Activated CD8-positive, alpha-beta memory T cell treated with anti-CD3 and anti-CD28 coated beads, Interleukin-2, amount 50 U/mL, for 4 hours (primary cell): ENCODE measurements at places on chromosomes 7 and 10.

- DNase-seq, result no peak
Observed at GRCh38 chr10:126133082-126133620, 236.8 kb downstream of the FANK1 start.

DNA sequence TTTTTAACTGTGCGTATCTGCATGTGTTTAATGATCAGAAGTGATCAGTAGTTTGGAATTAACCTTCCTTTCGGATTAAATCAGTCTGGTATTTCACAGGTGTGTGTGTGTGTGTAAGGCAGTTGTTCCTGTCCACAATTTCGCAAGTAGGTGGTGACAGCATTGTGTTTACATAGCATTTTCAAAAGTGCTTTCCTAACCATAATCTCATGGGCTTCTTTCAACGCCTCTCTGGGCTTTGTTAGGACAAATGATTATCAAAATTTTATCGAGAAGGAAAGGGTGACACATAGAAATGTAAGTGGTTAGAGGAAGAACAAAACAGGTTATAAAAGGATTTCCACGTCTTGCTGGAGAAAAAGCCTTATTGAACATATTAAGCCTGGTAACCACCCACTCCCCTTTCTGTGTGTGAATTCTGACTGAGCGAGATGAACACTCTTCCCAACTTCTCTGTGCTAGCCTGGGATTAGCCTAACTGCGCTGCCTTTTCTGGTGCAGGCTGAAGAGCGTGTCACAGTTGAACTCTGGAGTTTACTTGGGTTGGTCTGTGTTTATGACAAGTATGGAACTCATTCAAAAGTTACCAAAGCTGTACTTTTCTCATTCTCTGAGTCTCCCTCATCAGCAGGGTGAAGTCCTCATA, 292.3 kb upstream of the PITRM1 start:
- no peak for DNase-seq

DNA sequence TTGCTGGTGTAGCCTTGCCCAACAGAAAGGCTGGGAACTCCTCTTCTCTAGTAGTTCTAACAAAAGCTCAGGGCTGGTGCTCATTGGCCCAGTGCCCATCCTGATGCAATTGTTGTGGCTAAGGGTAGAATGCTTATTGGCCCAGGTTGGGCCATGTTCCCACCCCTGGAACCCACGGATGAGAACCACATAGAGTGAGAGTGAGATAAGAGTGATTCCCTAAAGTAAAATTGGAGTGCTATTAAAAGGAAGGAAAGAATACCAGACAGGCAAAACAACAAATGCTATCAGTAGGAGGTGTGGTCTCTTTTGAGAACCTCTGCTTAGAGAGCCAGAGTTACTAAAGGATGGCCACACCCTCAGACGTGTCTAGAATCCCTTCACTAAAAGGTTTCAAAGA, 49.2 kb downstream of the LGI1 start:
- DNase-seq, result no peak

DNA sequence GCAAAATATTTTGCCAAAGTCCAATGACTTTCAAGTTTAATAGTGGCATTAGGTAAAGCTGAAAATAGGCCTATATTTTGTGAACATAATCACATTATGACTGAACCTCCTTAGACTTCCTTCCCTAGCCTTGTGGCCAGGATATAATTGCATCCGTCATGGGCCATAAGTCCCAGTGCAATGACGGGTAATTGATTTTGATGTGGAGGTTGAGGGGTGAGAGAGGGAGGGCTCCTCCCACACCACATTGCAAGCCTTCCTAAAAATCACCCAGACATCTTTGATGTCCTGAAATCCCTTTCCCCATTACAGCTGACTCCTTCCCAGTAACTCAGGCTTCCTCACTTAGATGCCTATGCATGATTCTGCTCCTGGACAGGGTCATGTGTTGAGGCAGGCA, 25.6 kb downstream of the TAS2R41 start:
- DNase-seq, result no peak

DNA sequence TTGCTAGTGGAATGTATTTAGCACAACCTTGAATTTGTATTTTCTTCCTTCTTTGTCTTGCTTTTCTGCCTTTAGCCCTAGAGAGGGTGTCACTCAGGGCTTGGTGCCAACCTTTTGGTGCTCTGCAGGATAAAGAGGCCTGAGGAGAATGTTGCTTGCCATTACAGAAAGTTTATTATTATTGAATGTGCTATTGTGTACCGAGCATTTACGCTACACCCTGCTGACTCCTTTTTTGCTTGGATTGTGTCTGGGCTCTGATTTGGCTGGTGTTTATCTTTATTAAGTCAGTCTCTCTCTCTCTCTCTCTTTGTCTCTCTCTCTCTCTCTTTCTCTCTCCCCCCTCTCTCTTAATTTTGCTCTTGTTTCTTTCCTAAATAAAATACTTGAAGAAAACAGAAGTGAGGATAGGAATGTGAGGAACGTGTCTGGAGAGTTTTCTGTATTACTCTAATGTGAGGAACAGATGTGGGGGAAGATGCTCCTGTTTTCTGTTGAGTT, 284.4 kb upstream of the PHYHIPL start:
- DNase-seq, result no peak

DNA sequence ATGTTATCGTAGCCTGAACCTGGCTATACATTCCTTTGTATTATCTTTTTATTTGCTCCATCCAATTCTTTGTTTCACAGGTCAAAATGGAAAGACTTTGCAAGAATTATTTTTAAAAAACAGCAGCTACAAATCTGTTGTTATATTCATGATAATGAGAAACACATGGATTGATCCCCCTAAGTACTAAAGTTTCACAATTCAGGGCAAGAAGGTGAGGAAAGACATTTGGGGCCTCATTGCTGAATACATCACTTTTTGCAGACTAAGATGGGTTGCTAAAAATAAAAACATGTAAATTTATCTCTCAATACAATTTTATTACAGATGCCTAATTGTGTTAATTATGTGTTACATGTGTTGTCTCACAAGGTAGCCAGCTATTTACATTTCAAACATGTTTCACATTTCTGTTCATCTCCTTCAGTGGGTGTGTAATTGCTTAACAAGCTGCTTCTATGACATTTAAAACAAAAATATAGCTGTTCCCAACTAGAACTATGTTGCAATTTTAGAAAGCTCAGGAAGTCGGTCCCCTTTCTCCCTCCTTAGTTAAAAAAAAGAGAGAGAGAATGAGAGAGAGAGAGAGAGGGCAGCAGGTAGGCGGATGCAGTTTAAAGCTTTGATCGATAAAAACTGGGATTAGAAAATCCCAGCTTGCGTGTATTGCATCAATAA, 606.3 kb upstream of the FZD8 start:
- DNase-seq, result no peak

DNA sequence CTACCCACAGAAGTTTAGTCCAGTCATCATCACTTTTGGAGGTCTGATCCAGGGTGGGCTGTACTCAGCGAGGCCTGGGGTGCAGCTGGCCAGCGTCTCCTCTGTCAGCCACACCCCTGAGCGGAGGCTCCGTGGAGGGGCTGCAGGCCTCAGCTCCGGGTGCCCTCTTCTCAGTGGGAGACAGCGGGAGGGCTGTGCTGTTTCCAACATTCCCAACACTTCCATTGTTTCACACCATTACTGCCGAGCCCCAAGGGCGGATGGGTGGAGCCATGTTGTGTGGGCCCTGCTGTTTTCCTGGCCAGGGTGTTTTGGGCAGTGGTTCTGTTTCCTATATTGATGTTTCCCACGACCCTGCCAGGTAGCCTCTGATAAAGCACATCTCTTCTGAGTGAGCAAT, 95.0 kb downstream of the MKI67 start:
- DNase-seq, result no peak

GRCh38 chr7:117809958-117810357, 63.3 kb downstream of the CTTNBP2 start:
- no peak for DNase-seq

GRCh38 chr7:41255113-41255512, 447.8 kb downstream of the INHBA start:
- DNase-seq, result no peak

- no peak for DNase-seq
Observed at GRCh38 chr10:23258516-23258915, 66.4 kb downstream of the PTF1A start.

- DNase-seq, result peak; percentile 53
Observed at GRCh38 chr7:3461923-3462322, 160.9 kb downstream of the SDK1 start.
